Astrocyte (in vitro differentiated cells and primary cell): ENCODE measurements at places on chromosomes 6 and 20. TPM values are rescaled to one million over a fixed set of nuclear protein-coding genes. Genes with fewer than 3 reads are reported as not detected.

The PNPLA1 gene
- total RNA-seq: not detected in 2 replicates

DNA sequence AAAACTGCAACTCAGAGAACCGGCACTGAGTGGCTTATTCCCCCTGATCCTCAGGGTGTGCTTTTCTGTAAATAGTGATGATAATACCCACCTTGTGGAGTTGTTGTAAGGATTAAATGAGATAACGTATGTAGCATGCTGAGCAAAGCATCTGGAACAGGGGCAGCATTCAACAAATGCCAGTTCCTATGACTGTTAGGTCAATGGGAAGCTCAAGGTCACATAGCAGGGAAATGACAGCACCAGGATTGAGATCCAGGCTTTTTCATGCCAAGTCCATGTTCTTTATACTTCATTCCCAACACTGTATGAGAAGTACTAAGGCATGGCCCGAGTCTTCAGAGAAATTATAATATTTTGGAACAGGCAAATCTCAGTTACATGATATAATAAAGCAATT is 5.1 kb downstream of the RCAN2 start:
- DNase-seq: no peak

DNA sequence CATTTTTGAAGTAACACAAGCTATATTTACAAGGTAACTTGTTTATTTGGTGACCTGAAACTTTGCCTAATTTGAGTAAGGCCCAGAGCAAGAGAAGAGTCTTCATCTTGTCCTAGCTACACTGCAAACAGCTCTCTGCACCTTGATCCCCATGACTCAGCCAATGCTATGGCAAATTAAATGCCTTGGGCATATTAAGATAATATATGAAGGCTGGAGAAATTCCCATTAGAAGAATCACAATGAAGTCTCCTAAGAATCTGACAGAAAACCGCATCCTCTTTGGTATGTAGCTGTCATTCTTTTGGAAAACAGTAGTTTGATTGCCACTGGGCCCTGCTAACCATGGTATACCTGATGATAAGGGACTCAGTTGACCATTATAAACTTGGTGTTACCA is 204.5 kb downstream of the UBE3D start:
- DNase-seq: peak; percentile 32

DNA sequence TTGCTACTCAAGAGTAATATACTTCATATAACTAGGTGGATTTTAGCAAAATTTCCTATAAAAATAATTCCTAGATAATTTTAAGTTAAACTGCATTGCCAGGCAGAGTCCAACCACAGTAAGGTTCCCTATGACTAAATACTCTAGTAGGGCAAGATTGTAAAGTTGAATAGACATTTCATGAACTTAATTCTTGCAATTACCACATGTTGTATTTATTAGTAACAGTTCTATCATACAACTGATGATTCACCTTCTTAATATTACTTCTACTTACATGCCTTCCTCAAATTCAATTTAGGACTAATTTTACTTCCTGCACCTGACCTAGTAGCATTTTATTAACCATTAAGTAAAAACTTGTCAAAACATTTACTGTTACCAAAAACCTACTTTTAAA is 266.7 kb upstream of the THEMIS start:
- DNase-seq: no peak

The RCAN2 gene
- total RNA-seq: 9.9 and 10.6 TPM in 2 replicates
